Stimulated activated CD4-positive, alpha-beta T cell treated with anti-CD3 and anti-CD28 coated beads, TNF-alpha, amount 100 ng/mL, for 4 hours (primary cell): ENCODE measurements at places on chromosomes 3 and 15.

DNA sequence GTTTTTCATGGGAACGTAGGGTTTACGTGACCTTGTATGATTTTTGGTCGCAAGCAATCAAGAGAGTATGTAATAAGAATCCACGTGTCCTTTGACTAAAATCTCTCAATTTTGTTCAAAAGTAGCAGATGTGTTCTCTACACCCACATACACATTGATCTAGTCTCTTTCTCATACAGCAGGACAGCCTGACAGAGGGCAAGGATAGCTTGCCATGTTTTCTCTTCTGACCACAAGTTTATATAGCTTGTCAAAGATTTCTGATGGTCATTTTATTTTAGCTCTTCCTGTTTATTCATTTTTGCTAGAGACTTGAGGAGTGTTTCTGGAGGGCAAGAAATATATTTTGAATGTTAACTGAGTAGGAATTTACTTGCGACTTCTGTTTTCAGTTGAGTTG, 570.2 kb upstream of the ALCAM start:
- no peak for DNase-seq

GRCh38 chr3:141383555-141384129, 15.3 kb downstream of the ZBTB38 start:
- DNase-seq, result no peak

- no peak for DNase-seq
Measured at GRCh38 chr15:56174649-56175048, 69.0 kb downstream of the RFX7 start.

GRCh38 chr3:146638718-146639117, 33.6 kb upstream of the PLSCR5 start:
- no peak for DNase-seq

- DNase-seq, result no peak
Measured at GRCh38 chr3:96844204-96844514, 29.8 kb downstream of the EPHA6 start.

DNA sequence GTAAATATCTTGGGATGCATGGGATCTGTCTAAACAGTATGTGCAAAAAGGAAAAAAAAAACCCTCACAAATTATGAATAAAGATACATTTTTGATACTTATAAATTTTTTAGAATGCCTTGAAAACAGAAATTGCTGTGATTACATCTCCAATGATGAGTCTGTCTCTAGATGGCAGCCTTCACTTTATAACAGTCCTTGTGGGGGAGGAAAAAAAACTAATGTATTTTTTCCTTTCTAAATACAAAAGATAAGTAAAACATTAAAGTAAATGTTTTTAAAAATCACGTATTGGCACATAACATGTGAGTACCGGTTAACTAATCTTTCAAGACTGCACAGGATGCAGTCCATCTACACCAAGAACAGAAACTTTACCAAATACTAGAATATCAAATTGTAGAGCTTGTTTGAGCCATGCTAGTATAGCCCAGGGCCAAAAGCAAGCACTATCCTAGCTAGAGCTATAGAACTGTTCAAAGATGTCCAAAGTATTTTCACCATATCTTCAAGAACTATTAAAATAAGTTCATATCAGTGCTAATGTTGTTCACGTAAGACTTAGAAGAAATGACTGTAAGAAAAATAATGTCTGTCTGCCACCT, 206.4 kb downstream of the STAG1 start:
- no peak for DNase-seq

- no peak for DNase-seq
Measured at GRCh38 chr15:74130155-74130848, at the start of gene ISLR2. TSS of gene ISLR2 (plus strand) at chr15:74130586. CDS start at chr15:74132755, 2,169 bp downstream.

DNA sequence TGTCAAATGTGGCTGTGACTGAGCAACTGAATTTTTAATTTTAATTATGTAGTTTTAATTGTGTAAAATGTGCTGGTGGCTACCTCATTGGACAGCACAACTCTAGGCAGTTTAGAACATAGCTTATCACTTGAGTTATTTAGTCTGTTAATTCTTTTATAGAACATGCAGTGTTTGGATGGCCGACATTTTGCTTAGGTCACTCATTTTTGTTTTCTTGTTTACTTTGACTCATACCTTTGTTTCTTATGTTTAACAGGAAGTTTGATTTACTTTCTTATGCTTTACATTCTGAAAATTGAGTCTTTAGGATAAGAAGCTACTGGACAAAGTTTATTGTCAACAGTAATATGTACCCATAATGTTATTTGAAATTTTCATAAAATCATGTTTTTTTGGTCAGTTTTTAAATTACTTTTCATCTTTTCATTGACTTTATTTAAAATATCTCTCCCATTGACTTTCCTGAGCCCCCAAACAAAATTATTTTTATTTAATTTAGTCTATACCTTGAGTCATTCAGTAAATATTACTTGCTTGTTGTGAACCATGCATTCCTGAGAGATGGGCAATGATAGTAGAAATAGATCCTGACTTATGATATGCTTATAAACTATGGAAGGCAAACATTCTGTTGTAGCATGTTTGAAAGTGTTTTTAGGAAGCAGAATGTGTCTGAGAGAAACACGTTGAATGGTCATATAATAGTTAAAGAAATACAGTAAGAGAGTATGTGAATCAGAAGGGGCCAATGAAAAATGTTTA, 60.6 kb downstream of the TCF12 start:
- DNase-seq, result no peak

- DNase-seq, result no peak
Measured at GRCh38 chr15:75172284-75172820, 29.3 kb upstream of the C15orf39 start.

GRCh38 chr3:124217542-124217941, 225.6 kb upstream of the ROPN1 start:
- DNase-seq, result no peak

DNA sequence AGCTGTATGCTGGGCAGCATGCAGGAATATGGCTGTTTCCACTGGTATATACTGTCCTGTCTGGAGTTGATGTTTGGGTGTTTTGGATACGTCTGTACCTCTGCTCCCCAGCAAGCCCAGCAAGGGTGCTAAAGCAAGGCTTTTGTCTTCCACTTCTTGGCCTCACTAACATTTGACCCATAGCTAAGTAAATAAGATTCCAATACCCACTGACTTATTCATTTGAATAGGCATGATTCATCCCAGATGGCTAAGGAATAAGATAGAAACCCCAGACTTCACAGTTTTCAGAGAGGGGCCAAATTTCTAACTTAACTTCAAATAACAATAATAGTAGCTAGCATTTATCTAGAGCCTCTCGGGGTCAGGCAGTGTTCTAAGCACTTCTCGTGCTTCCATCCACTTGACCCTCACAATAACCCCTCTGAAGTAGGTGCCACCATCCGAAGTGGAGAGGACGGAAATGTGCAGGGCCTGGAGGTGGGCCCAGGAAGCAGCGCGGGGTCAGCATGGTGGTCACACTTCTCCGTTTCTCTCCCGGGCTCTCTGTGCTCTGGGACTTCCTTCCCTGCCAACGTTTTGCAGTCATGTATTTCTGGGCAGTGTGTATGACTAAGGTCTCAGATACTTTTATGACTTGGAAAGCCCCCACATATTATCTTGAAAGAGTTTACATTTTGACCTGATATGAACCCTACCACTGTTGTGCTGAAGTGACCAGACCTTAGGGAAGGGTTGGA, 39.3 kb downstream of the LRRK1 start:
- no peak for DNase-seq

DNA sequence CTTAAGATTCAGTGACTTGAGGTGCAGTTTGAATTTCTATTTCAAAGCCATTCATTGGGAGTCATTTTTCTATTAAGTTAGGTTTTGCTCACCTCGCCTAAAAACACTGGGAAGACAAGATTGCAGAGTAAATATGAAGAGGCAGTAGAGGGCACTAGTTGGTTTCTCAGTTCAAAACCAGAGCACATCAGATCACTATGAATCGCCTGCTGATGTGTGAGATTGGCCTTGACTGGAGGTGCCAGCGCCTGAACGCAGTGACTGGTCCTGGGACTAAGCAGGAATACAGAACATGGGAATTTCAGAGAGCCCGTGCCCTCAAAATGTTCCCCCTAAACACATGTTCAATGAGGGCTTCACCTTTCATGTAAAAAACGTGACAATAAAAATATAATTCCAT, 229.0 kb downstream of the ITPR1 start:
- no peak for DNase-seq

DNA sequence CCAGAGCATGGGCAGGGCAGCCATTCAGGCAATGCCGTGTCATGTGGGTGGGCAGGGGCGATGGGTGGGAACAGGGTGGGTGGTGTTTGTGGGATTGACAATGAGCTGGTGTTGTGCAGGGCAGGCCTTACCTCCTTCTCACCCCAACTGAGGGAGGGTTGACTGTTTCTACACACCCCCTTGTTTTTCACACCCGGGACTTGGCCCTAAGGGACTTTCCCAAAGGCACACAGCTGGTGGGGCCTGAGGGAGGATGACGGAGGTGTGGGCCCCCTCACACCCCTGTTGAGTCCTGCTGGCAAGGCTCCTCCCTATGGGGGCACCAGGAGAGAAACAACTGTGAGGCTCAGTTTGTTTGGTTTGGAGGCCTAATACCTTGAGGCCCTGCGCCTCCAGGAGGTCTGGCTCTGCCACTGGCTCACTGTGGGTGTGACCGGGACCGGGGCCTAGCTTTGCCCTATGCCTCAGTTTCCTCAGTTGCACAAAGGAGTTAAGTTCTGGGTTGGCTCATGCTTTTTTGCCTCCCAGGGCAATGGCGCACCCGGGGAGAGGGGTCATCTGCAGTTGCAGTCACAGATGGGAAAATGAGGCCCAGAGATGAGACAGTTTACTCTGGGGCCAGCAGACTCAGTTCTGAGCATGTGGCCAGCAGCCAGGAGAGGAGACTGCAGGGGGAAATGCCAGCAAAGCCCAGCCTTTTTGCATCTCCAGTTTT, 5.1 kb upstream of the DNAH1 start:
- DNase-seq, result no peak

DNA sequence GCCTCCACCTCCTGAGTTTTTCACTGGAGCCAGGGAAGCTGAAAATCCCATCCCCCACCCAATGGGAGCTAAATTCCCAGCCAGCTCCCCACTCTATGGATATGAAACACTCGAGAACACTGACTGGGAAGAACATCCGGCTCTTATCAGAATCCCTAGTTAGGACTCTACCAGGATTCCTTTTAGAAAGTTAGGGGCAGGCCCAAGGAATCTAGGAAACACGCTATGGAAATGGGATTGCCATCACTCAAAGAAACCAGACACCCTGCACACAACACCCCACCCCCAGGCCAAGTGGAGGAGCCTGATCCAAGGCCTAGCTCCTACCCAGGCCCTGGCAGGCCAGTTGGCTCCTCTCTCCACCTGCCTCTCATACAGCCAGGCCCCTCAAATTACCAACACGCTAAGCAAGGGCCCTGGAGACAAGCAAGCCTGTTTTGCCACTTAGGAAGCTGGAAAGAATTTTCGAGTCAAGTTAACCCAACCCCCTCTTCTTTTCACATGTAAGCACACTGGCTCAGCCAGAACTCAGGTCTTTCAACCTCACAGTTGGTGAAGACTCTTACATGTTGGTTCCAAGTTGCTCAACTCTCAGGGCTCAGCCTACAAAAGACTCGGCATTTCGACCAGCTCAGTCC, 75.5 kb downstream of the RBPMS2 start:
- DNase-seq, result no peak

DNA sequence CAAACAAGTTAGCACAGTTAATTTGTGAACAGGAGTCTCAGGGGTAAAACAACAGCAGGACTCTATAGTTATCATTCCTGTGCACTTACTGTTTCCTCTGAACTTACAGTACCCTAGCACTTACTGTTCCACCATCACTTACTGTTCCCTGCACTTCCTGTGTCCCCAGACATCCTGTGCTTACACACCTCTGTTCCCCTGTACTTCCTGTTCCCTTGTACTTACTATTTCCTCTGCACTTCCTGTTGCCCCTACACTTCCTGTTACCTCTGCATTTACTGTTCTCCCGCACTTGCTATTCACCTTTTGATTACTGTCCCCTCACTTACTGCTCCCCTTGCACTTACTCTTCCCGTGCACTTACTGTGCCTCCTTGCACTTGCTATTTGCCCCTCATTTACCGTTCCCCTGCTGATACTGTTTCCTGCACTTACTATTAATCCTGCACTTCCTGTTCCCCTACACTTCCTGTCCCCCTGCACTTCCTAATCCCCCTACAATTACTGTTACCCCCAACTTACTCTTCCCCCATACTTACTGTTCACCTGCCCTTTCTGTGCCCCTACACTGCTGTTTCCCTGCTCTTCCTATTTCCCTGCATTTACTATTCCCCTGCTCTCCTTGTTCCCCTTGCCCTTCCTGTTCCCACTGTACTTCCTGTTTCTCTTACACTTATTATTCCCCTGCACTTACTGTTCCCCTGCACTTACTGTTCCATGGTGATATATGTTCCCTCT, 30.3 kb downstream of the TPRA1 start:
- DNase-seq, result no peak

DNA sequence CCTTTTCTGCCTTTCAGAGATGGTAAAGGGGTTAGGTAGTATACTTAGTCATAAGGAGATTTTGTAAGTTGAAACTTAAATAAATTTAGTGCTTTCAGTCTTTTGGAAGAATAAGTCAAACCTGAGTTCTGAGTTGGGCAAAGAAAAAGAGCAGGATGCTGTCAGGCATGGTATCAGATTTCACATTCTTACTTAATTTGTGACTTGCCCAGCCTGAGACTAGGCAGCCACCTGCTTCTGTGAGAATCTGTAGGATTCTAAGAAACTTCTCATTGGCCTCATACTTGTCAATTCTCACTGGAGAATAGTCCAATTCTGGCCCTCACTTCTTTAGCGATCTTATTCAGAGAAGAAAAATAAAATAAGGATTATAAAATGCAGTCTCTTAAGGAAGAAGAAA, 577.5 kb downstream of the DIPK2A start:
- DNase-seq, result no peak

DNA sequence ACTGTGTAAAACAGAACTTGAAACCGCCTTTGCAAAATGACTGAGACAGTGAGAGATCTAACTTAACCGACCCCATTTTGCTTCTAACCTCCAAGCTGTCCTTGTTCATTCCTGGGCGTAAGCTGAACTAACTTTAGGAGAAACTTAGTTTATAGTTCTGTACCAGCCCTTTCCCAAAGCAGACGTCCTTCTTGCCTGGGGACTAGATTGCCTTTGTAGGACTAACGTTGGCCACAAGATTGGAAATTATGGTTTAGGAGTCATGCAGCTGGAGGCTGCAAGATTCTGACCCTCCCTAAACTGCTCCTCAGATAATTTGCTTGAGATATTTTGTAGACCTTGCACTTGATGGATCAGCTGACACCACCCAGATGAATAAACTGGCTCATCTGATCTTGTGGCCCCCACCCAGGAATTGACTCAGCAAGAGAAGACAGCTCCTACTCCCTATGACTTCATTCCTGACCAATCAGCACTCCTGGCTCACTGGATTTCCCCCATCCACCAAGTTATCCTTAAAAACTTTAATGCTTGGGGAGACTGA, 219.9 kb upstream of the PROK2 start:
- no peak for DNase-seq

- DNase-seq, result peak; percentile 89
Measured at GRCh38 chr3:49689046-49689907, at the start of the genes MST1 and RNF123. TSS of gene MST1 (minus strand) at chr3:49689474. CDS start at chr3:49688691, 783 bp downstream. TSS of gene RNF123 (plus strand) at chr3:49689557. CDS start at chr3:49691166, 1,609 bp downstream.

- DNase-seq, result no peak
Measured at GRCh38 chr3:130760922-130761321, 14.3 kb upstream of the PIK3R4 start.
